Effector memory CD4-positive, alpha-beta T cell (primary cell): ENCODE measurements at places on chromosomes 12 and 14.
A peak's percentile ranks its signal among the peaks of the same experiment; 100 is the strongest.

DNA sequence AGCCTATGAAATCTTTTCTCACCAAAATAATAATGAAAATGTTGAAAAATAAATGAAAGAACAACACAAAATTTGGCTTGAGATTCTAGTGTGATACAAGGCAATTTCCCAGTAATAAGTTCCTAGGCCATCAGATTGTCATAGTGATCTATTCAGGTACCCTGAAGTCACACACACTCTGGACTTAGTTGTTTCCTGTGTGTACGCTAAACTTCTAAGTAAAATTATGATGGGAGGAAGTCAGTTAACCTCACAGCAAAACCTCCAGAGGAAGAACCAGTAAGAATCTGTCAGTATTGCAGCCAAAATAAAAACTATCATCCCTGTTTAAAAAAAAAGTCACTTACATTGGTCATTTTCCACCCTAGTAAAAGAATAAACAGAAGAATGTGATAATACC lies 81.9 kb downstream of the DBX2 start:
- no peaks in the 10 kb centered on the region for H3K36me3 ChIP-seq
- H3K27me3 ChIP-seq: no peaks in the 10 kb centered on the region
- DNase-seq: no peak
- no peaks in the 10 kb centered on the region for H3K4me1 ChIP-seq
- no peak overlapping the region for H3K27ac ChIP-seq
- no peak overlapping the region for H3K4me3 ChIP-seq

- no peaks in the 10 kb centered on the region for H3K4me1 ChIP-seq
- no peak for DNase-seq
- no peaks in the 10 kb centered on the region for H3K36me3 ChIP-seq
- no peaks in the 10 kb centered on the region for H3K27me3 ChIP-seq
- no peak overlapping the region for H3K27ac ChIP-seq
These were observed 258.6 kb downstream of the KTN1 start for GRCh38 chr14:55838529-55839052.

- no peaks in the 10 kb centered on the region for H3K36me3 ChIP-seq
- no peak for DNase-seq
- H3K27ac ChIP-seq: no peak overlapping the region
- no peak overlapping the region for H3K4me3 ChIP-seq
- H3K27me3 ChIP-seq: no peaks in the 10 kb centered on the region
These were observed 24.7 kb upstream of the MARK3 start for GRCh38 chr14:103360548-103360947.

GRCh38 chr12:58711974-58712373 lies 208.3 kb downstream of the LRIG3 start:
- no peak overlapping the region for H3K27ac ChIP-seq
- no peak for DNase-seq
- no peaks in the 10 kb centered on the region for H3K27me3 ChIP-seq
- no peaks in the 10 kb centered on the region for H3K4me1 ChIP-seq
- no peak overlapping the region for H3K4me3 ChIP-seq

DNA sequence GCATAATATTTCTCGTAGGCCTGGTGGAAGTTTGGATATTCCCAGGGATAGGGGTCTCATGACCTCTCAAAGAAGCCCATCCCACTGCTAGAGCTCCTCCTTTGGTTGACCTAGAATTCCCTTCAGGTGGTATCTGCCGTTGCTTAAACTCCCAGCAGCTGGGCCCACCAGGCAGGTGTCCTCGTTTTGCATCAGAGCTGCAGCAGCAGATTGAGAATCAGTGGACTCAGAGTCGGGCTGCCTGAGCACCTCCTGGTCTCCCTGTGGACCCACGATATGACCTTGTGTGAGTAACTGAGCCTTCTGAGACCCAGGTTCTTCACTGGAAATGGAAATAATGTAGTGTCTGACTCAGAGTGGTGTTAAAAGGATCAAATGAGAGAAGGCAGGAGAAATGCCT lies 132.7 kb downstream of the PAPOLA start:
- no peak overlapping the region for H3K4me3 ChIP-seq
- no peaks in the 10 kb centered on the region for H3K36me3 ChIP-seq
- H3K27me3 ChIP-seq: no peaks in the 10 kb centered on the region
- no peaks in the 10 kb centered on the region for H3K4me1 ChIP-seq

- no peaks in the 10 kb centered on the region for H3K27me3 ChIP-seq
- no peaks in the 10 kb centered on the region for H3K36me3 ChIP-seq
- no peak overlapping the region for H3K4me3 ChIP-seq
- no peak overlapping the region for H3K27ac ChIP-seq
- no peak for DNase-seq
- H3K4me1 ChIP-seq: no peaks in the 10 kb centered on the region
These were observed 95.0 kb downstream of the SYT1 start for GRCh38 chr12:78959556-78959955.

DNA sequence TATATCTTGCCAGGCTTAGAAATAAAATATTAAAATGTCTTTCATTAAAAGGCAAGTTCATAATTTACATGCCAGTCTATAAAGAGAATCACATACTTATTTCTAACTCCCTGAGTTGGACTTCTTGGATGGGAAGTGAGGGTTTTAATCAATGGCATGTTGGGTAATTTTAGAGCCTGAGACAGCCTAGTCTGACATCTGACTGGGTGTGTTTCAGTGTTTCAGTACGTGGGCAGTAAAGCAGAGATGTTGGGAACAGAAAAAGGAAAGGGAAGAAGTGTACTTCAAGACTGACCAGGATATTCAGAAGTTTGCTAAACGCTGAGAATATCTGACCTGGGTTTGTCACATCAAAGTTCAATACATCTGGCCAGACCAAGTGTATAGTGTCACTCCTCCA lies 171.8 kb downstream of the BTG1 start:
- H3K36me3 ChIP-seq: no peaks in the 10 kb centered on the region
- no peaks in the 10 kb centered on the region for H3K27me3 ChIP-seq
- peaks cover 4% of the 10 kb centered on the region for H3K4me1 ChIP-seq
- DNase-seq: no peak
- no peak overlapping the region for H3K27ac ChIP-seq
- no peak overlapping the region for H3K4me3 ChIP-seq

DNA sequence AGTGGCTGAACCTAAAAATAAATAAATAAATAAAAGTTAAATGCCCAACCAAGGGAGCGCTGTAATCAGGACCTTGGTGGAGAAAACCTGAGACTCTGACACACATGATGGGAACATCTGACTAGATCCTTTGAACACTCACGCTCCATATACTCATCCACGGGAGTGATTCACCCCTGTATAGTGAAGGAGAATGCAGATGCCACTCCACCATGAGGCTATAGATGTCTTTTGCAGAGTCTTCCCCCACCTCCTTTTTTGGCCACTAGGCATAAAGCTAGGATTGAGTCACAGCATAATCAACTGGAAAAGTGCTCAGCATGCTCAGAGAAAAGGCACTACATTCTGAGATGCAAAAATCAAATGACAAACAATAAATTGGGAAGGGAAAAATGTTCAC lies 19.0 kb downstream of the ADAM20 start:
- H3K36me3 ChIP-seq: no peaks in the 10 kb centered on the region
- no peaks in the 10 kb centered on the region for H3K4me1 ChIP-seq
- no peak overlapping the region for H3K4me3 ChIP-seq
- no peaks in the 10 kb centered on the region for H3K27me3 ChIP-seq
- H3K27ac ChIP-seq: no peak overlapping the region
- no peak for DNase-seq

DNA sequence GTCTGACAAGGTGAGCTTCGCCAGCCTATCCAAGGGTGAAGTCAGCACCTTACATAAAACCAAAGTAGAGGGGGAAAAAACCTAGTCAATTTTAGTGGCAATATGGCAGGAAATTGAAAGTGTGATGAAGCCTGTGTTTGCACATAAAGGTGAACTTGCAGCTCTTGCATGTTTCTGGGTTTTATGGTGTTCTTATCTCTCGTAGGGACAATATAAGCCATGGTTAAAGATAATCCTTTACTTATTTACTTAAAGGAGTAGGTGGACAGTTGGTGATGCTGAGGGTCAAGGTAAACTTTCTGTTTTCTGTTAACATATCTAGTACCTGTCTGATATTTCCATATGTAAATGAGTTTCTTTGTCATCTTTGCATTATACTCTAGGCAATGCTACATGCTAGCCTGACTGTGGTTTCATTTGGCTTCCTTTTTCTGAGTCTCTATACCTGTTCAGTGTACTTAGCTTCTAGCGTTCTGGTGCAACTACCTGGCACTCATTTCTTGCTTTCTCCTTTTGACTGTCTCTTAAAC lies 32.8 kb downstream of the CCDC91 start:
- H3K27ac ChIP-seq: no peak overlapping the region
- no peaks in the 10 kb centered on the region for H3K27me3 ChIP-seq
- H3K4me3 ChIP-seq: peak overlapping the region; percentile 9
- no peaks in the 10 kb centered on the region for H3K36me3 ChIP-seq

- no peaks in the 10 kb centered on the region for H3K4me1 ChIP-seq
- no peak for DNase-seq
- H3K27ac ChIP-seq: no peak overlapping the region
- no peaks in the 10 kb centered on the region for H3K27me3 ChIP-seq
These were observed 63.9 kb upstream of the KCNA5 start for GRCh38 chr12:4979737-4980136.

DNA sequence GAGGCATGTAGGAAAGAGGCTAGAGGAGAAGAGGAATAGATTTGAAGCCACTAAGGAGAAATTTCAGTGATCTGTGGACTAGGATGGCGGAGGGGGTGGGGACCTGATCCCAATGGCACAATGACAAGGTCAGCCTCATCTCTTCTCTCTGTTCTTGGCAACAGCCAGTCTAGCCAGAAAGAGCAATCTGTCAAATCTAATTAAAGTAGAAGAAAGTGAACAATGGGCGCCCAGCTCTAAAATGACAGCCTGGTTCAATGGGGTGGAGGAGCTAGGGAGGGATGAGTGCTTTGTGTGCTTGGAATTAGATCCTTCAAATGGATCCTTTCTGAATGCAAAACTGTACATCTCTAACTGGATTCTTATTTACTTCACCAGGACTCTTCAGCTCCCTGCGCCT lies 37.2 kb upstream of the TUBA1C start:
- H3K36me3 ChIP-seq: no peaks in the 10 kb centered on the region
- no peak overlapping the region for H3K4me3 ChIP-seq
- H3K27me3 ChIP-seq: no peaks in the 10 kb centered on the region
- H3K4me1 ChIP-seq: no peaks in the 10 kb centered on the region
- DNase-seq: no peak

- no peaks in the 10 kb centered on the region for H3K27me3 ChIP-seq
- H3K4me3 ChIP-seq: no peak overlapping the region
- H3K36me3 ChIP-seq: no peaks in the 10 kb centered on the region
- no peak overlapping the region for H3K27ac ChIP-seq
- no peak for DNase-seq
These were observed 356.5 kb downstream of the DAD1 start for GRCh38 chr14:22232486-22232885.

DNA sequence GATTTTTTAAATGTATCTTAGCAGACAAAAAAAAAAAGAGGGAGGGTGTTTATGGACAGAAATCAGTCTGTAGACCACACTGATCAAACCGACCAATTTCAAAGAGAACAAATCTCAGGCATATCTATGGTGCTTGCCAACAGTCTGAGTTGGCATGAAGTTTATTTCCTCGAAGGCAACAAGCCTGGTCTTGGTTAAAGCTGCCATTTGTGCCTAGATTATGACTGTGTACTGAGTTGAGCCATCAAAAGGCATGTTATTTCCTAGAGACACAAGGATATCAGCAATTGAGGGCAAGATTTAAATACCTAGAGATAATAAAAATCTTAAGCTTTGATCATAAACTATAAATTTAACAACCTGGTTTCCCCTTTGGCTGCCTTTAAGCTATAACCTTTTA lies 119.2 kb downstream of the SLC2A13 start:
- H3K36me3 ChIP-seq: no peaks in the 10 kb centered on the region
- no peaks in the 10 kb centered on the region for H3K4me1 ChIP-seq
- H3K27me3 ChIP-seq: no peaks in the 10 kb centered on the region
- H3K27ac ChIP-seq: no peak overlapping the region

DNA sequence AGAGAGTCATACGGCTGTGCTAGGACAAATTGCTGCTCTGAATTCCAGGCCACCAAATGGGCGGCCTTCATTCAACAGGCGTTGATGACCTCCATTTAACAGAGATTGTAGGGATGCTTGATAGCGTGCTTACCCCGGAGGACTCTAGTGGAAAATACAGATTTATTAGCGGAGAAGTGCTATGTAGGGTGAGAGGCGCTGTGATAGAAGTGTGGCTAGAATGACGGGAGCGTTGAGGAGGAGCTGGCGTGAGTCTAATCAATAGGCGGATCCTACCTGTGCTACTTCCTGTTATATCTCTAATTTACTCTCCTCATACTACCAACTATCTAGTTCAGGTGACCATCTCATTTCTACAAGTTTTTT lies 668 bp downstream of the MRPS35 start:
- no peak for DNase-seq
- no peaks in the 10 kb centered on the region for H3K27me3 ChIP-seq
- peak overlapping the region; percentile 73 for H3K27ac ChIP-seq
- H3K36me3 ChIP-seq: peaks cover 7% of the 10 kb centered on the region
- peak overlapping the region; percentile 94 for H3K4me3 ChIP-seq
- no peaks in the 10 kb centered on the region for H3K4me1 ChIP-seq

- H3K27ac ChIP-seq: no peak overlapping the region
- H3K4me3 ChIP-seq: no peak overlapping the region
These were observed 23.0 kb downstream of the DIO3 start for GRCh38 chr14:101584055-101584859.

- H3K4me1 ChIP-seq: peaks cover 14% of the 10 kb centered on the region
- no peak overlapping the region for H3K27ac ChIP-seq
- no peak overlapping the region for H3K4me3 ChIP-seq
- DNase-seq: no peak
- H3K36me3 ChIP-seq: no peaks in the 10 kb centered on the region
- H3K27me3 ChIP-seq: no peaks in the 10 kb centered on the region
These were observed 41.3 kb downstream of the WNK1 start for GRCh38 chr12:793711-794110.

DNA sequence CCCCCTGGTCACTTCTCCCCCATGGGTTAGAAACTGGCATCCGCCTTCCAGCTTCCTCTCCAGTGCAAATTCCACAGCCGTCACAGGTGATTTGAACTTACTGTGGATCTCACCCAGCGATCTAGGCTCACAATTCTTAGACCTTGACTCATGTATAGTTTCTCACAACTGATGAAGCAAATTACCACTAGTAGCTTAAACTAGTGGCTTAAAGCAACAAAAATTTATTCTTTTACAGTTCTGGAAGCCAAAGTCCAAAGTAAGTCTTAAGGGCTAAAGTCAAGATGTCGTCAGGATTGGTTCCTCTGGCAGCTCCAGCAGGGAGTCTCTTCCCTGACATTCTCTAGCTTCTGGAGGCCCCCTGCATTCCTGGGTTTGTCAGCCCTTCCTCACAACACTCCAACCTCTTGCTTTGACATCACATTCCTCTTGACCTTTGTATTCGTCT lies 117.4 kb downstream of the KTN1 start:
- H3K36me3 ChIP-seq: no peaks in the 10 kb centered on the region
- H3K27ac ChIP-seq: no peak overlapping the region
- H3K27me3 ChIP-seq: no peaks in the 10 kb centered on the region
- H3K4me1 ChIP-seq: no peaks in the 10 kb centered on the region

- peaks cover 39% of the 10 kb centered on the region for H3K4me1 ChIP-seq
- DNase-seq: peak; percentile 77
- peak within 1 kb of the TSS; percentile 90 for H3K4me3 ChIP-seq
These were observed at the start of gene CD69 for GRCh38 chr12:9760699-9761418. Gene CD69, minus strand, starts transcription at chr12:9760901. Its CDS starts 81 bp downstream, at chr12:9760820.

- no peak overlapping the region for H3K27ac ChIP-seq
- no peak overlapping the region for H3K4me3 ChIP-seq
- H3K4me1 ChIP-seq: no peaks in the 10 kb centered on the region
- no peaks in the 10 kb centered on the region for H3K27me3 ChIP-seq
These were observed 165.3 kb upstream of the PRMT8 start for GRCh38 chr12:3325736-3326135.
